ENCODE measurements at places on chromosomes 11 and 22.

DNA sequence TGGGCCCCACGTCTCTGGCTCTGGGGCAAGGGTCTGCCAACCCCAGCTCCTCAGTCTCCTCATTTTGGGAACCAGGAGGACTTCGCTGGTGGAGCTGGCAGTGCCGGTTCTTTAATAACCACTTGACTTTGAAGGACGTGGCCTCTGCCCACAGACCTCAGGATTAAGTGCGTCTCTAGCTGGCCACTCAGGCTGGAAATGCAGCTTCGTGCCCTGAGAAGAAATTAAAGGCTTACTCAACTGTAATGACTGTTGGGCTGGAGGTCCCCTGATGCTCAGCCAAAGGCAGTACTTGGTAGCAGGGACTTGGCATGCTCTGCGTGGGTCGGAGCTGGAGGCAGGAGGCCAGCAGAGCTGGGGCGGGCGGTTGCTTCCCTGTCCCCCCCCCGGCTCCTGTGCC is 16.7 kb upstream of the PARVG start:
- DNase-seq: no peak

GRCh38 chr11:19561011-19561410 is 151.6 kb upstream of the NAV2 start:
- no peak for DNase-seq

DNA sequence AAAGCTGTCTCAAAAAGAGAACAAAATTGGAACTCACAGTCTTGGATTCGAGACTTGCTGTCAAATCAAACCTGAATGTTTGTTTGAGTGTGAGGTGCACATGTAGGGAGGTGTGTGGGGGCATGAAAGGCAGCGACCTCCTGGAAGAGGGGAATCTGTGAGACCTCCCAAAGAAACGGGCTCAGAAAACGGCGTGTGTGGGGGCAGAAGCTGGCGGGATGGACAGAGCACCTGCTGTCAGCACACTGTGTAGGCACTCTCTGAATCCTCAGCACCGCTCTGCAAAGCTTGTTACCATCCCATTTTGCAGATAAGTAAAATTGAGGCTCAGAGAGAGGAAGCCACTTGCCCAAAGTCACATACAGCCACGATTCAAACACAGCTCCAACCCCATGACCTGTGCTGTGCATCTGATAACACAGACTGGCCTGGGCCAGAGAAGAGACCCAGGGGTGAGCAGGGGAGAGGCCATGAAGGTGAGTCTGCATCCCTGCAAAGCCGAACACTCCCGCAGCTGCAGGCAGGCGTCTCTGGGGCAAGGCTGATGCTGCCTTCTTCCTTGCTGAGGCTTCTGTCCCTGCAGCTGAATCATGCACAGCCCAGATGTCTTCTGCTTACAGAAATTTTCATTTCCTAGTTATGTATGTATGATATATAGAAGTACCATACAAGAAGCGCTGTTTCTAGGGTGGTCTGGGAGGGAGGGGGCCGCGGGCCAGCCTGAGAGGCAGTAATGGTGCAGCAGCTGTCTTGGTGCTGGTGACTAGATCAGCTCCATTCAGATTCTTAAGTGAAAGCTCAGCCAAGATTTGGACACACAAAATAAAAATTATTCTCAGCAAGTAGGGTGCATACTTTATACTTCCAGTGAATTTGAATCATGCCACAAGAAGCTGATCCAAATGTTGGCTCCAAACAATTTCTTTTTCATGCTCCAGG is 67.3 kb upstream of the SHISAL1 start:
- no peak for DNase-seq

- DNase-seq: no peak
Measured at GRCh38 chr11:60064111-60064510, 7.6 kb downstream of the MS4A3 start.

- no peak for DNase-seq
Measured at GRCh38 chr11:43359422-43359818, 700 bp downstream of the TTC17 start.

Measured in neural progenitor cell (in vitro differentiated cells).